Trophoblast cell (in vitro differentiated cells and primary cell): ENCODE measurements at places on chromosomes 7 and 10.
A peak's percentile ranks its signal among the peaks of the same experiment; 100 is the strongest.

DNA sequence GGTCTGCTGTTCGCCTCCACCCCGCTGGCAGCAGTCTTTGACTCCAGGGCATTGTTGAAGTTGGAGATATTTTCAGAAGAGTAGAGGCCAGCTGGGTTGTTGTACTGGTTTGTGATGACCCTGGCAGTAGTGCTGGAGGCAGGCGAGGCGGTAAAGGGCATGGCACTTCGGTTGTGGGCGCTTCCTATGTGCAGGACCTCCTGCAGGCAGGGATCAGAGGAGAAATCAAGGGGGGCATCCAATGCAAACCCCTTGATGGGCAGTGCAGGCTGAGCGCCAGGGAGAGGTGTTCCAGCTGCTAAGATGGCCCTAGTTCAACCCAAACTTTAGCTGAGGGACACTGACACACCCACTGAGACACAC, 27.0 kb downstream of the PDLIM1 start:
- DNase-seq: no peak

DNA sequence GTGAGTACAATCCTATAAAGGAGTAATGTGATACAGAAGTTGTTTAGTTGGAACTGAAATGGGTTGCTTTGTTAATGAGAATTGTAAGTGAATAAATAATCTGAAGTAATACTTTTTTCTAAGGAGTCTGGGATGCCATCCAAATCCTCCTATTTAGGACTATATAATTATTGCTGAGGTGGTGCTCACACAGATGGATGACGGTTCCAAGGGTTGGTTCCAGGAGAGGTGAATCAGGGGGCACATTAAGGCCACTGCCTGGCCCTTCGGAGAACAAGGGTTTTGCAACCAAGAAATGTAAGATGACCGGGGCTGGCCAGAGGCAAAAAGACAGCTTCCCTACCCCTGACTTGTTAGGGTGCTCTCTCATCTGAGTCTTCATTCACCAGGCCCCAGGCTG, 352.7 kb downstream of the PHTF2 start:
- DNase-seq: no peak

GRCh38 chr7:27936047-27936767, 196.2 kb downstream of the TAX1BP1 start:
- no peak for DNase-seq

DNA sequence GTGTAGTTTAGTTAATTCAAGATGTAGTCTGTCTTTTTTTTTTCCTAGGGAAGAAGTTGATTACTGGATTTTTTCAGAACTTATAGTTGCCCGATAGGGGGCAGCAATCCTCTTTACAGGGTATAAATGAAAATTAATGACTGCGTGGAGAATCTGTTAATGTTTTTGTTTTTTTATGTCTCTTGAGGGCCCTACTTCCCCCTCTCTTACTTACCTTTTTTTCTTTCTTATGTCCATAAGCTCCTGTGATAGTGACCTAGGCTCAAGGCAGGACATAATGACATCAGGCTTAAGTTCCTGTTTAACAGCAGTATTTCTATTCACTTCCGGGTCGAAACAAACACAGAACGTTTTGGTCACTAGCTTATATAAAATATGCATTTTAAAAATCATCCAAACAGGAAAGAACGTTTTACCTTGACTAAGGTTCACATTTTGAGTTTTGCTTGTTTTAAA, 18.8 kb downstream of the CDC123 start:
- DNase-seq: peak; percentile 71

DNA sequence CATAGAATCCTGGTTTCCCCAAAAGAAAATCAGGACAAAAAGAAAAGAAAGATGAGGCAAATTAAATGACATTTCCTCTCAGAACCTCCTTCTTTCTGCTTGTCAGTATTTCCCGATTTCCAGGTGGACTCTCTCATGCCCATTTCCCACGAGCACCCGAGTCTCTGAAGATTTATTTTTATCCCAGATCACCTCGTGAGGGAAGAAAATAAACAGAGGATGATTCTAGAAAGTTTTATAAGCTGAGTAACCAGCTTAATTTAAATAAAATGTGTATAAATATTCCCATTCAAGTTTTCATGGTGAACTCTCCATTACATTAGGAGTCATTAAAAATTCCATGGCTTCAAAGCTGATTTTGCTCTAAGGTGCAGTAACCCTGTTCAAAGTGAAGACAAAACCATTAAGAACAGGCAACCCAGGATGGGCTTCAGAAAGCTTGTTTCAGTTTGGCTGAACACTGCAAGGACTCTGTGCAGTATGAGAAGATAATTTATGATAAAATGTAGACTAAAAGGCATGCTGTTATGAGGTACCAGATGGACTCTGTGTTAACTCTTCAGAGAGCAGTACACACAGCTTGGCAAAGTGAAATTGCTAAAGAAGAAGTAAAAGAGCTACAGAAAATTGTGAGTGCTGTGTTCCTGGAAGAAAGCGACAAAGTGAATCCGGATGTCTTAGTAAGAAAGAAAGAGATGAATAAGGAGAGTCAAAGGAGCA, 521.3 kb upstream of the LRRN3 start:
- DNase-seq: no peak
